ENCODE measurements at places on chromosomes 4 and X. TPM values are rescaled to one million over a fixed set of nuclear protein-coding genes. Genes with fewer than 3 reads are reported as not detected.

The DIPK2B gene
- polyA plus RNA-seq: 9.5 TPM

DNA sequence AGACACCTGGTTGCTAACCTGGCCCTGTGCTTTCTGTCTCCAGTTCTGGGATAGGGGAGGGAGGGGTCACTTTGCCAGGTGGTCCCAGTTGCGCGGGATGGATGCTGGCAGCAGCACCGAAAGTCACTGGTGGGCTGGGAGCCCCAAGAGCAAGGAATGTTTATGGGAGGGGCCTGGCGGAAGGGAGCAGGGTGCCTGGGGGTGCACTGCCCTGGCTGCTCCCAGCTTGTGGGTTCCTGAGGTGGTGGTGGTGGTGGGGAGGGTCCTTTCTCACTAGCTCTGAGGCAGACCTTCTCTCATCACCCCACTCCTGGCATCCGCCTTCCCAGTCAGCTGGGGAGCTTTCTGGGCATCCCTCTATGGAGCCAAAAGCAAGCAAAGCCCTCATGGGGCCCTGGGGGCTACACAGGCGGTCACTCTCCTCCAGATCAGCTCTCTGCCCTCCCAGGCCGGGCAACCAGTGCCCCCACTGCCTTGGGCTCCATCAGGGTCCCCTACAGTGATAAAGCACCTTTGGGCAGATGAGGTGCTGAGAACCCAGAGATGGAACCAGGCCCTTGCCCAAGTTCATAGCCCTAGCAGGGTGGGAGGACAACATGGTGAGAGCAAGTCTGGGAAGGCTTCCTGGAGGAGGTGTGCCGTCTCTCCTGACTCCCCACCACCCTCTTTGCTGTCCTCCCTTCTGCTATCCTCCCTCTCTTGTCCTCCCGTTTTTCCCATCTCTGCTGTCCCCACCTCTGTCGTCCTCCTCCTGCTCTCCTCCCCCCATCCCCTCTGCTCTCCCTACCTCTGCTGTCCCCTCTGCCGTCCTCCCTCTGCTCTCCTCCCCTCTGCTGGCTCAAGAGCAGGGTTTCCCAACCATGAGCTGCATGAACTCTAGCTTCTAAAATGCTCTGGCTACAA, 16.0 kb downstream of the FGFR3 start:
- DNase-seq: no peak

The BST1 gene
- polyA plus RNA-seq: 10.8 TPM

The ERAS gene
- 0.18 TPM for polyA plus RNA-seq

DNA sequence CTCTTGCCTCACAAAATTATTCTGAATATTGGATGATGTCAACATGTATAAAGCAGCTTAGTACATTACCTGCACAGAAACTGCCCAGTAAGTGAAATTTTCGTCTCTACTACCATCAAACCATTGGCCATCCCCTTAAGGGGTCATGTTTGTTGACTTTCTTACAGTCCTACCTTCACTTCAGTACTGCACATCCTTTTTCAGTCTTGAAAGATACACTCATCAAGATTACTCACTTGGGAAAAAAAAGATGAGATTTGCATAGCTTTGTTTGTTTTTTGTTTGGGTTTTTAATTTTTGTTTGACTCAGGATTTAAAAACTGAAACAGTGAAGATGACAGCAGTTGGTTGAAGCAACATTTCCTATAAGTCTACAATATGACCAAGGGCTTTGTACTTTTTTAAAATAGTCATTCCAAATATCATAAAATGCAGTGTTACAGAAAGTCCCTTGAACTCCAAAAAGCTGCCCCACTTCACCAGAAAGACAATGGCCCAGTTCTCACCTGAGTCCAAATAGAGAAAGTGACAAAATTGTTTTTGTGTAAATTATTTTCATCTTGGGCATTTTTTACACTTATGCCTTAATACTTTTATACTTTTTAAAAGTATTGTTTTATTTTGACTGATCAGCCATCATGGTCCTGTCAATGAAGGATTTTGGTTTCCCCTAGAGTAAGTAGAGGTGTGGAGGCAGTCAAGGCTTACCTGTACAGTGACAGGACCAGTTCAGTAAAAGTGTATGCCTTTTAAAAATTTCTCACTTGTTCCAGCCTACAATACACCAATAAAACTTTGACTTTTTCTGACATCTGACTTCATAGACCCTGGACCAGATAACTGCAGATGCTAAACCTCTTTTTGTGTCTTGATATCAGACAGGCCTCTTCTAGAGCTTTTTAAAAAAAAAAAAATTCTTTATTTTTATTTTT, 59.7 kb upstream of the EDA2R start:
- DNase-seq: no peak

DNA sequence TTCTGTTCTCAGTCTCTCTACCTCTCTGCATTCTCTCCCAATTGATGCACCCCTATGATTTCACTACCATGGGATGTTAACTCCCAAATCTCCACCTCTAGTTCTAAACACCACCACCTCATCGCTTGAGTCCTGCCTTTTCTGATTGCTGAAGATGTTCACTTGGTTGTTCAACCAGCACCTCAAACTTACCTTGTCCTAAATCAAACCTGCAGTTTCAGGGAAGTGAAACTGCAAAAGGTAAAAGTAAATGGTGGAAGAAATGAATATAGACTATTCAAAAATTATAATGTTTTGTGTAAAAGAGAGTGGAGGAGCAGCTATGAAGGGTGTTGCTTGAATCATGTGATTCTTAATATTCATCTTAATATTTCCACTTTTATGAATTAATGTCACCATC, 91.0 kb downstream of the PDE5A start:
- no peak for DNase-seq

DNA sequence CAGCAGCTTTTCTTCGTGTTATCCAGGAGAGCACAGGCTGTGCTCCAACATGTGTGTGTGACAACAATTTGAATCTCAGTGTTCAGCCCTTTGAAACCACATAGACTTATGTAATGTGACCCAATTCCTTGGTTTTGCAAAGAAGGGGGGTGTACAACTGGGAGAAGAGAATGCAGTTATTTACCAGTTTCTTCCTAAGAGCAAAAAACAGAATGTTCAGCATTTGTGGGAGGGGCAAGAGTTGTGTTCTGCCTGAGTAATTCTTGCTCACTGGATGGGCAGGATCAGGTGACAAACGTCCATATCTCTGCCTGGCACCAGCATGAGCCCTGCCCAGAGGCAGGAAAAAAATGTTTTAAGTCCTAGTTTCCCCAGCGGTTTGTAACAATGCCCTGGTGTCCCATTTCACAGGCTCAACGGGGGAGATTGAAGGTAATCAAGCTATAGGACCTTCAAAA, 72.0 kb downstream of the PRPS1 start:
- no peak for DNase-seq

DNA sequence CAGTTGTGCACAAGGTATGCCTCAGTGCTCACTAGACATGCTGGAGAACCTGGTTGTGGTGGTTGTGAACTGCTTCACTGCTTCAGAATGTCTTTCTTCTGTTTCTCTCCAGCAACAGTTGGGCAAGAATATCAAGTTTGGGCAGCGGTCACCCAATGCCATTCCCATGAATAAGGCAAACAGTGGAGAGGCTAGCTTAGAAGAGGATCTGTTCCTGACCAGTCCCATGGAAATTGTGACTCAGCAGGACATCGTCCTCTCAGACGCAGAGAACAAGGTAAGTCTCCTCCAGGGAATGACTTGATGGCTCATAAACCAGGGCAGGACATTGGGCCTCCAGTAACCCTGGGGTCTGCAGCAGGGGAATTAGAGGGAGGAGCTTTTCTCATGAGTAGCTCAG, 79.9 kb downstream of the AASDH start:
- DNase-seq: no peak

GRCh38 chrX:8738588-8739189, 6.8 kb upstream of the ANOS1 start:
- DNase-seq: no peak

The GPRIN3 gene
- 6.4 TPM for polyA plus RNA-seq

The ABCE1 gene
- 76.0 TPM for polyA plus RNA-seq

The IL2RG gene
- 1.1 TPM for polyA plus RNA-seq
